ENCODE measurements at places on chromosomes 2 and 18.

GRCh38 chr2:215415820-215416577 is 19.9 kb downstream of the FN1 start:
- no peak for DNase-seq

DNA sequence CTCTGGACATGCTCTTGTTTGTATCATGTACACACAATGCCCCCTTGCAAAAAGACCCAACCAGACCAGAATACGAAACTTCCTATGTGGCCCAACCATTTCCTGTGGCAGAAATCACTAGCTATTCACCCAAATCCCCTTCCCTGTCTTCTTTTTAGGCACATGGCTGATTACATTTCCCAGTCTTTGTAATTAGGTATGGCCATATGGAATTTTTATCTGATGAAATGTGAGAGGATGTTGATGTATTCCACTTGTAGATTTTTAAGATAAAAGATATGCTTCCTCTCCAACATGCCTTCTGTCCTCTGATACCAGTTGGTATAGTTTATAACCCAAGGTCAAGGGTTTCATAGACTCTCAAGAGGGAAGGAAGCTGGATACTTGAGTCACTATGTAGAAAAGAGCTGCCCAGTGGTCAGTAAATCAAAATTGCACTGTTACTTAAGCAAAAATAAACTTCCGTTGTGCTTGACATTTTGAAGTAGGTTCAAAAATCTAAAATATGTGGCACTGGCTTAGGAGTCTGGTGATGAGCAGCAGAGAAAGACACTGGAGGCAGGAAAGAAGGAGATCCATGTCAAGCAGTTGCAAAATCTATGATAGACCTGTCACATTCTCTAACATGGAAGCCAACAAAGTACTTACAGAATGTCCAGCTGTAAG is 297.4 kb downstream of the SMAD2 start:
- no peak for DNase-seq

DNA sequence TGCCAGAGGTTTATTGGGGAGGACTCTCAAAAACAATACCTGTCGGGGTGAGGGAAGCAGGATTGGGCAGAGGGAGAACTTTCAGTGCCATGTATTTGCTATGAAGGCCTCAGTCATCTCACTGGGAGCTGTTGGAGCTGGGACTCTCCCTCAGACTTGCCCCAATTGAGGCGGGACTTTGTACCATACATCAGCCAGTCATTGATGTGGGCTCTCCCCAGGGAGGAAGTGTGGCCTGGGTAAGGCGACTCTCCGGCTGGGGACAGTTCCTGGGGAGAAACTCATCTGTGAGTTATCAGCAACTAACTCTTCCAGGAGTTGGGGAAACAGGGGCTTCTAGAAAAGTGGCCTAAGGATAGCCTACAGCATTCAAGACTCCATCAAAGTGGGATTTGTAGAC is 66.5 kb downstream of the FTCDNL1 start:
- DNase-seq: no peak

- no peak for DNase-seq
Observed at GRCh38 chr2:29475499-29475898, 360.3 kb downstream of the CLIP4 start.

DNA sequence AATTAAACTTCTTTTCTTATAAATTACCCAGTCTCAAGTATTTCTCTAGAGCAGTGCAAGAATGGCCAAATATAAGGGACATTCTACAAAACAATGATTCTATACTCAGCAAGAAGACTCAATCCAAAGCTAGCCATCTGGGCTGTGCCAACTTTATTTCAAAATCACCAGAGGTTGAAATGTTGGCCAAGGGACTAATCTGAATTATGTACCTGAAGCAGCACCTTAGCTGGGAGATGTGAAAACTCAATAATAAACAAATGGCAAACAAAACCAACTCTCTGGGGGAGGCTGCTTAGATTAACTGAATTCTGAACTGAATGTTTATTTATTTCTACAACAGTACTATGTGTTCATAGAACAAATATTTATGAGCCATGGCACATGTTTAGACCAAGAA is 251.3 kb downstream of the RDH14 start:
- DNase-seq: no peak

DNA sequence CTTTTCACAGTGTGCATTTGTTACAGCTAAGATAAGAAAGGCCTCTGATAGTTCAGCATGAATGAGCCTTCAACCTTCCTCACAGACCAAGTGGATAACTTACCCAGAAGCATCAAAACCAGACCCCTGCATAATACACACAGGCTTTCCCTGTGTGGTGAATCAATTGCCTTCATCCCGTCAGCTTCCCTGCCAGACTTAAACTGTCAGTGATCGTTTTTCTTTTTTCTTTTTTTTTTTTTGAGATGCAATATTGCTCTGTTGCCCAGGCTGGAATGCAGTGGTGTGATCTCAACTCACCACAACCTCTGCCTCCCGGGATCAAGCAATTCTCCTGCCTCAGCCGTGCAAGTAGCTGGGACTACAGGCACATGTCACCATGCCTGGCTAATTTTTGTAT is 20.5 kb upstream of the SLC35F5 start:
- no peak for DNase-seq

DNA sequence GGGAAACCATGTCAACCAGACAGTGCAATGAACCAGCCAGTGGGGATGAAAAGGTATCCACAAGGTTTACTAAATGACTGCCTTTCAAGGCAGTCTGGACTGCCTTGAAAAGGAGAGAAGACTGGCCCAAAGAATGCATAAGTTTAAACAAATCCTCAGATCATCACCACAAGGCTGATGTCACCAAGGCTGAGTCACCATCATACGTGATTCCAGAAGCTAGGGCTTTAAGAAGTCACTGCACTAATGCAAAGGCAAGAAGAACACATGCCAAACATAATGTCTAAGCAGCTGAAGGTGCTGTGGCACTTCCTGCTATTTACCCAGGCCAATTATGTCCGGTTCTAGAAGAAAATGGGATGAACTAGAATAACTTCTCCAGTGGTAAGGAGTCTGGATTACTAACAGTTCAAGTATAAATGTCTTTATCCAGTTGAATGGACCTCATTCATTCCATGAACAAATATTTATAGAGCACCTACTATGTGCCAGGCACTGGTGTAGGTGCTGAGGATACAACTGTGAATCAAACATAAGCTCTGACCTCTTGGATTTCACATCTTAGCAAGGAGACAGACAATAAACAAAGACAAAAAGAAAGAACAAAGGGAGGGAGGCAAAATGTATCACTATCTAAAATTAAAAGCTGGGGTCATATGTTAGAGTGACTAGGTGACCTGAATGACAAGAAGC is 37.6 kb upstream of the ONECUT2 start:
- DNase-seq: no peak

DNA sequence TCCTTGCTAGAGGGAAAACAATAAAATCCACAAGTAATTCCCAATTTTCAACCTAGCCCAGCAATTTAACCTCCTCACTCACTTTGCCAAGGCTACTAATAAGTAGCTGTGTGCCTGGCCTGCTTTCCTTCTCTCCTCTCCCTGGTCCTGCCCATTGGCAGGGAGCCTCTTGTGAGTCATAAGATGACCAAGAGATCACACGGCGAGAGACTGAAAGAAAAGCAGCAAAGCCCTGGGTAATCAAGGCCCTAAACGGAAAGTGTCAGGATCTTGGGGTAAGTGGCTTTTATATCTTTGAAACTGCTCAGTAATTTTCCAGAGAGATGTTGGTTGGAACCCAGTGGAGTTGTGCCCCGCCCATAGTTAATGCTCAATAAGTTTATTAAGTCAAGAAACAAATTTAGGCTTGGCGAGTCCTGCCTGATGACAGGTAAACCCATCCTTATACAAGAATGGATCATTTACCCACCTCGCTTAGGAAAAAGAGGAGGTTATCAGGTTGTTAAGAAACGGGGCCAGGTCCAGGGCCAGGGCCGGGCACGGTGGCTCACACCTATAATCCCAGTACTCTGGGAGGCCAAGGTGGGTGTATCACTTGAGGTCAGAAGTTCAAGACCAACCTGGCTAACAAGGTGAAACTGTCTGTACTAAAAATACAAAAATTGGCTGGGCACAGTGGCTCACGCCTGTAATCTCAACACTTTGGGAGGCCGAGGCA is 10.0 kb upstream of the ADAM17 start:
- DNase-seq: no peak

GRCh38 chr18:63467699-63468098 is 9.1 kb upstream of the SERPINB5 start:
- no peak for DNase-seq

- DNase-seq: no peak
Observed at GRCh38 chr2:174325373-174326160, 9.2 kb upstream of the SP9 start.

DNA sequence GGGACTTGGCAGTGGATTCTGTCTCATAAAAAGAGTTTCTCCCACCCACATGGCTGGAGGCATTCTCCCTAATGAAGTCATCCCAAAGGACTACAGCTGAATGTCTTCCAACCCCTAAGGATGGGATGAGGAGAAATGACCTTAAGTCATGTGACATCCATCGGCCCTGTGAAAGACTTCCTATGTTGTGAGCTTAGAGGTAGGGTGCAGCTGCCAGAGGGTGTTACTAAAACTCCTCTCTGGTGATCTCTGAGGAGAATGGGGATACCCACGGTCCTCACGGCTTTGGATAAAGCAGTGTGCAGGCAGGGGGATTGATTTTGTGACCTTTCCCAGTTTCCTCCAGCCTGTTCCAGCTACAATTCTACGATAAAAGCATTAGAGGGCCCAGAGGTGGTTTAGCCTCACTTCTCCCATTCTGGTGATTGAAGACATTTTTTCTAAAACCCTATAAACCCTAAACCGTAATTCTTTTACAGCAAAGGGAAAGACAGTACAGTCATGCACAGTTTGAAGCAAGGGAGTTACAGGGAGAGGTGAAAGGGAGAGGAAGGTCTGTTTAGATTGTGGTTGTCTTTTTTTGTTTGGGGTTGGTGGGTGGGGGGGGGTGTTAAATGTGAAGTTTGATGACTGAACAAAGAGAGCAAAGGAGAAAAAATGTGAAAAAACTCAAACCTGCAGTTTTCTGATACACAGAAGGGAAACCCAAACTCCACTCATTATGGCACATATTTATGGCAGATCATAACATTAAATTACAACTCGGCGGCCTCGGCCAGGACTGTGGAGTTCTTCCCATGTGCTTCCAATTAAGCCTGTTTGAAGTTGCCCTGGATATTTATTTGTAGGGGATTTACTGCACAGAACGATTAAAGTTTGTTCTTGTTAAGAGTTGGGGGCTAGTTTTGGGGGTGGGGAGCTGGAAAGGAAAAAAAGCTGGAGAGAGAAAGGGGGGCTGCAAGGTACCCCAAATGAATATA is 26.6 kb upstream of the SLC14A2 start:
- DNase-seq: no peak

GRCh38 chr2:15765686-15766302 is 174.1 kb downstream of the DDX1 start:
- no peak for DNase-seq

DNA sequence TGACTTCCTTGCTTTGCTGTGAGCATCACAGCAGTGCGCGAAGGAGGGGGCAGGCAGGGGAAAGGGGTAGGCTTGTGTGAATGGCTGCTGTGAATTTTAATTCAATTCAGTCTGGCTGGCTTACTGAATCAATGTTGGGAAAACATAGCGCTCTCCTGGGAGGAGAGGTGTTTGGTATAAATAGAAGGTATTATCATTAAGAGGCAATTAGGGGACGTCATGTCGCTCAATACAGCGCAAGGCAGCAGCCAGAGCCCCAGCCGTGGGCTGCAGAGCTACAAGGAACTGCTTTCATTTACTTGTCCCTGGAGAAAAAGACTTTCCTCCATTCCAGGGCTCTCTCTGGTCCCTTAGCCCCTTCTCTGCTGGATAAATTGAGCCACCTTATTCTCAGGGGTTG is 181.4 kb upstream of the MSH6 start:
- DNase-seq: no peak
